ENCODE measurements at places on chromosomes 5 and 9.

DNA sequence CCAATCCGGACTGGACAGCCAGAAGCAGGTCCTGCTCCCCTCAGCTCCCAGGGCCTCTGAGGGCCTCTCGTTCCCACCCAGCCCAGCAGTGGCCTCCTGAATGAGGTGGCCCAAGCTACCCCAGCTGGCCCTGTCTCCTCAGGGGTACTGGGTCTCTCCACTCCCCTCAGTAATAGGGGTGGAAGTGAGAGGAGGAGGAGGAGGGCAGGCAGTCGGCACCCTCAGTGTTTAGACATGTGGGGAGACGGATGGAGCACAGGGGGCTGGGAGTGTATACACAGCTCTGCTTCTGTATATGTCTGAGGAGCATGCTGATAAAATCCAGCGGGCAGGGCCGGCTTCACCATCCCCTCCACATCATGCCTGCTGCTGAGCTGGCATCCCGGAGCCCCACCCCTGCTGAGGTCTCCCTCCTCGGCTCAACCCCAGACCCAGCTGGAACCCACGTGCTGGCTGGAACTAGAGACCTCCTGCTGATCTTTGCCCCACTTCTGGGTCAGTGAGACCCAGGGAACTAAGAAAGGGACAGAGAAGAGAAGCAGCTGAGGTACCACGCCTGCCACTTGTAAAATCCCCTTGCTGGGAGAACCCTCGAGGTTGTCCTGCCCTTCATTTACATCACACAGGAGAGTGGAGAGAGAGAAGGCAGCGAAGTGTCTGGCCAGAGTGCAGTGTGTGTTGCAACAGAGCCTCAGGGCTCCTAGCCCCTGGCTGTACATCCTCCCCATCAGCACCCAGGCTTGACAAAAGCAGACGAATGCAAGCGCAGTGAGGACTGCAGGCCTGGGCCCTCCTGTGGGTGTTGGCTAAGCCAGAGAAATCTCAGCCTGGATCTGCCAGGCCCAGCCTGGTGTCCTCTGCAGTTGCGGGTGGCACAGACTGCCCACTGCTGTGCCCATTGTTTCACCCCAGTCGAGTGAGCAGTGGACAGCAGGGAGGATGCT, 77.5 kb downstream of the PSD2 start:
- DNase-seq: no peak

GRCh38 chr5:164002628-164003027, 497.2 kb downstream of the MAT2B start:
- no peak for DNase-seq

GRCh38 chr5:160922311-160922710, 70.3 kb upstream of the ATP10B start:
- DNase-seq: no peak

DNA sequence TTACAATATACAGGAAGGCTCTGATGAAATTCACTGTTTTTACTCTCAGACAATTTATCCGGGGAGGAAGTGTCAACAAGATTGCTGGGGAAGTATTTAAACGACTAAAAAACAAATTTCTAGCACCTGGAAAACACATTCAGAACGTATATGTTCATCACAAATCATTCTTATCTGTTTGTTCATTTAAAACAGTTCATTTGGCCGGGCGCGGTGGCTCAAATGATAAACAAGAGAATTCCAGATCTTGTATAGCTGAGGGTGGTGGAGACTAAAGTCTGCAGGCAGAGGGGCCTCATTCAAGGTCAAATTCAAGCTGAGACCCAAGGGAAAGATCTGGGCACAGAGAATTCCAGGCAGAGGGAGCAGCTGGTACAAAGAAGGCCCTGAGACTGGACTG, 90.0 kb downstream of the STK10 start:
- no peak for DNase-seq

GRCh38 chr9:89448381-89448780, 49.5 kb downstream of the SEMA4D start:
- no peak for DNase-seq

DNA sequence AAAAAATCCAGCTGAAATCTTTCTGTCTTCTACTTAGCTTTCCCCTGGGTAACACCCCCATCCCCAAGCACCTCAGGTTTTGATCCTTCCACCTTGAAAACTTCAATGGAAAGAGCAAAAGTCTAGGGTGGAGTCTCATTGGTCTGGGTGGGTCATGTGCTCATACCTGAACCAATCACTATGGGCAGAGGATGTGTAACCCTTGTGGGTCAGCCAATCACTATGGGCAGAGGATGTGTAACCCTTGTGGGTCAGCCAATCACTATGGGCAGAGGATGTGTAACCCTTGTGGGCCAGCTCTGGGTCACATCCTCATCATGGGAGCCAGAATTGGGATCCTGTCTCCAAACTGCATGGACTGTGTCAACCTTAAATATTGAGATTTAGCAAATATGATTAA, 18.5 kb downstream of the NAIF1 start:
- no peak for DNase-seq

- DNase-seq: no peak
These were observed 488.4 kb downstream of the SEMA5A start for GRCh38 chr5:9057406-9058000.

DNA sequence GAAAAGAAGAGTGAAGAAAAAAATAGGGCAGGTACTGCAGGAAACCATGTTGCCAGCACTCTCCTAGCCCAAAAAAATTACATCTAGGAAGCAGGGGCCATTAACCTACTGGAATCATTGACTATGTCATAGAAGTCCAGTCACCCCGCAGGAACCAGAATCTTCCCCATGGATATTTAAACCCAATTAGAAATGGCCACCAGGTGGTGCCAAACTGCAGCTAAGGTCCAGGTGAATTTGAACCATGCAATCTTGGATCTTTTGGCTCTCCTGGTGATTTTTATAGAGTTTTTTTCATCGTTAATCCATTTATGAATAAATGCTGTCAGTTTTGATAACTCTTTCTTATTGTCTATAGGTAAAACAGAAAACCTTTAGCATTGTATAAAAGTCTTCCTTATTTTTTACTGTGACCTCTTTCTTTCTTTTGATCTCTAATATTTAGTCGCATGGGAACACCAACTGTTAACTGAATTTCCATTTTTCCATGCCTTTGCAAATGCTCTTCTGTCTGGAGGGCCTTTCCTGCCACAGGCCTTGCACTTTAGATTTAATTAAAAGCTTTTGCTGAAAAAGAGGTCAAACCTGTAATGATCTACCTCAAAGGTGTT, 147.5 kb upstream of the FGF10 start:
- peak; percentile 15 for DNase-seq

DNA sequence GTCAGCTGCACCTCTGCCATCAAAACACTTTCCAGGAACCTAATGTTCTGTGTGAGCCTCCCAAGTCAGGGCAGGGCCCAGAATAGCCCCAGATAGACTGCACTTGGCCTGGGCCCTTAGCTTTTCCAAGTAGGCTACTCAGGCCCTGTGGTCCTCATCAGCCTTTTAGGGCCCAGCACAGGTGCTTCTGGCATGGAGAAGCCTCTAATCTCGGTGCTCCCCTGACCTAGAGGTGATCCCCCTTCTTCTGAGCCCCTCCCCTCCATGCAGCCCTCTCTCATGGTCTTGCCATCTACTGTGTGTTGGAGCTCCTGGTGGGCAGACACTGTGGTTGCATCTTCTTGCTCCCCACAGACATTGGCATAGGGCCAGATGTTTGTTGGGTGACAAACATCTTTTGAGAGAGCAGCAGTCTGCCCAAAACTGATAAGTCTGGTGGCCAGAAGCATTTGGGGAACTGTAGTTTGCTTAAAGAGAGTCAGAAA, 28.1 kb downstream of the FRMPD1 start:
- DNase-seq: no peak

DNA sequence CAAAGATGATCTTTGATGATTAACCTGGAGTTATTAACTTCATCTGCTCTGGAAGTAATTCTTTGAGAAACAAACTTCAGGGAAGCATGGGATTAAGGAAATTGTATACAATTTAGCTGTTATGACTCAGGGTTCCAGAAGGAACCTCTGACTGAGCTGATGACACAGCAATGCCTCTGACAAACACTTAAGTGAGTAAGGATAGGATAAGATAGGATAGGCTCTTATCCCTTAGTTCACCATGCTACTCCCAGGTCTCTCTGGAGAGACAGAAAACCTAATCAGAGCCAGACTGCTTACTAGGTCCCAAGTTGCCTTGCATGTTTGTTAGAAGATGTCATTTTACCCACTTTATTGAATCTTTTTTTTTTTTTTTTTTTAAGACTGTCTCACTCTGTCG, 12.6 kb upstream of the TMEM38B start:
- DNase-seq: no peak

- DNase-seq: no peak
These were observed 42.2 kb upstream of the TNFSF8 start for GRCh38 chr9:114972510-114973136.

DNA sequence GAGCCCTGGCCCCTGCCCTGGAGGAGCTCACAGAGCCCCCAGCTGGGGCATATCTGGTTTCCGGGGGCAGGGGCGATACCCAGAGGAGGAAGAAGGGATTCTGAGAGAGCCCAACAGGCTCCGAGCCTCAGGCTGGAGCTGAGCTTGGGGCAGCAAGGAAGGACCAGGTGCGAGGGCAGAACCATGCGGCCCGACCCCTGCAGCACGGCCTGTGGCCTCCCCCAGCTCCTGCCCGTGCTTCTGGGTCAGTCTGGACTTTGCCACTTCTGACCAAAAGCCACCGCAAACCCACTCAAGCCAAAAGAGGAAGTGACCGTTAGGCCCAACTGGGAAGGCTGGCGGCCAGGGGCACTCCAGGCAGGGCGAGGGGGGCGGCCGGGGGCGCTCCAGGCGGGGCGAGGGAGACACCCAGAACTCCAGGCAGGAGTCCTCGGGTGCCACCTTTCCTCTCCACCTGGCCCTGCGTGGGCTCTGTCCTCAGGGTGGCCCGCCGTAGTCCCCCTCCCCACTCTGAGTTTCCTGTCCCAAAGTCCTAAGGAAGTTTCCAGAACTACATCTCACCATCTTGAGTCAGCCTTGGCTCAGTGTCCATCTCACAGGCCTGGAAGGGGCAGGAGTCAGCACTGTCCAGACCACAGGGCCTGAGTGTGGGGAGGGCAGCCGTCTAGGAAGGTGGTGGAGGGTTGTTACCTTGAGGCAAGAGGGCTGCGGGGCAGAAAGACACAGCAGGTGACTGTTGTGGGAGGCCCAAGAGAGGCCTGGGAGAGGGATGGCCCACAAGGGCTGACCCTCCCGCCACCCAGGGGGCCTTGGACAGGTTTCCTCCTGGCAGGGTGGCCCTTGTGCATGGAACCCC, 946 bp upstream of the LTC4S start:
- no peak for DNase-seq

DNA sequence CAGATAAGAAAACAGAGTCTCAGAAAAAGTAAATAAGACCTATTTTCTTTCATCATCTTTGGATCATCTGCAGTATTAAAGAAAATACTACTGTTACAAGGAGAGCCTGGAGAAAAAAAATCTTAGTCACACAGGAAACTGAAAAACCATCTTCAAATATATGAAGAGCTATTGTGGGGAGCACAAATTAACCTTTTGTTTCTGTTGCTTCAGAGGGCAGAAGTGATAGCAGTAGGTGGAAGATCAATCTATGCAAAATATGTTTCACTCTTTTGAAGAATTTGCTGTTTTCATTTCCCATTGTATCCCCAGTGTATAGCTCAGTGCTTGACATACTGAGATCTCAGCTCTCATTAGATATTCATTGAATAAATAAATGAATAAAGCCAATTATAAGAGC, 13.1 kb upstream of the CEMIP2 start:
- DNase-seq: no peak

- no peak for DNase-seq
These were observed 148.3 kb downstream of the RPS23 start for GRCh38 chr5:82129723-82130285.

- DNase-seq: no peak
These were observed 41.1 kb upstream of the TEX48 start for GRCh38 chr9:114722937-114723620.

DNA sequence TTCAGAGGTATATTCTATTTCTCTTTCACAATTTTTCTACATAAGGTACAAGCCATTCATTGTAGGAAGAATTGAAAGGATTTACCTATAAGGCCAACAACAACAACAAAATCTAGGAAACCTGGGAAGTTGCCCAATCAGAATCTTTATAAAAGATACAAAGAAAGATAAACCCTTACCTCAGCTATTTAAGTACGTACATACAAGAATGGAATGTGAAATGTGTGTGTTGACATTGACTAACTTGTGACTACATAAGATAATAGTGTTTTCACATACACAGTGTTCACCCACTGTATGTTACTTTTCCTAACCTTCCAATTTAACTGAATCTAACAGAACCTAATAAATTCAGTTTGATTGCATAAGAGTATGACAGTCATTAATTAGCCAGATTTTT, 154.1 kb downstream of the ADAMTS6 start:
- no peak for DNase-seq

GRCh38 chr5:60504342-60504741, 195.6 kb downstream of the DEPDC1B start:
- no peak for DNase-seq

- no peak for DNase-seq
These were observed 950.4 kb downstream of the EFNA5 start for GRCh38 chr5:106720367-106720766.

DNA sequence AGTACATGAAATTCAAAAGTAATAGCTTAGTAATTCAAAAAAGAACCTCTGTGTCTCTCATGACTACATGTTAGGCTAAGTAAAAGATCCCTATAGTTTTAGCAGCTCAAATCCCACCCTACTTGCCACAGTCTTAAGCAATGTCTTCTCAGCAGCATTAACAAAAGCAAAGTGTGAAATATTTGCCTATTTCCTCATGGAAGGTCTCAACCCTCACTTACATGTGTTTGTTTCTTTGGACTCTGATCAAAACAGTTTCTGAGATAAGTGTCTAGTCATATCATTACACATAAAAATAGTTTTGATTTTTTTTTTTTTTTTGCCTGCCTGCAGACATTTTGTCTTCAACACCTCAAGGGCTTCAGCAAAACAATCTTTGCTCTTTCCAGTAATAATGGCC, 310.5 kb downstream of the CETN3 start:
- DNase-seq: no peak

DNA sequence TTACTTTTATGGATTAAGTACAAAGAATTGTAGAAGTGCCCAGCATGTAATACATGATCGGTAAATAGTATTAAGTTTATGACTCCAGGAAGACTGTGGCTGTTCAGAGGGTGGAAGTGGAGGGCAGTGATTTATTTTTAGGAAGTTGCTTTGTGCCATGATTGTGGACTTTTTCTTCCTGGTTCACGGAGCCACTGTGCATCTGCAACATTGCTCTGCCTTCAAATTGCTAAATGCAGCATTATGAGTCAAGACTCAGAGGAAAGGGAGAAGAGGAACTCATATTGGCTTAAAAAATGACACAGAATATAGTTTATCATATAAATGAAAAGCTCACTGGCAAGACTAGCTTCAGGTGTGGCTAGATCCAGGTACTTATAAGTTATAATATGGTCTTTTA, 301.5 kb downstream of the KCTD16 start:
- no peak for DNase-seq
